ENCODE measurements at places on chromosomes 1 and 21. TPM values are rescaled to one million over a fixed set of nuclear protein-coding genes. Genes with fewer than 3 reads are reported as not detected.

Gene THEM5
- not detected for total RNA-seq

Gene MR1
- total RNA-seq, result 7.9 TPM

Gene AMY2A
- not detected for total RNA-seq

Gene PPIE
- total RNA-seq, result 42.5 TPM

Gene HSD3B2
- not detected for total RNA-seq

Gene S100A3
- 104 TPM for total RNA-seq

Gene DCLRE1B
- 9.5 TPM for total RNA-seq

All from A549 treated with CORT108297 at 1 μM for 4 hours (cell line).